ENCODE measurements at places on chromosomes 16 and 17. TPM values are rescaled to one million over a fixed set of nuclear protein-coding genes. Genes with fewer than 3 reads are reported as not detected.

- H3K4me1 ChIP-seq, result peaks cover 11% of the 10 kb centered on the region
- no peak overlapping the region for H3K4me3 ChIP-seq
- H3K27ac ChIP-seq, result no peak overlapping the region
- peaks cover 12% of the 10 kb centered on the region for H3K27me3 ChIP-seq
- peaks cover 4% of the 10 kb centered on the region for H3K36me3 ChIP-seq
- DNase-seq, result no peak
Measured at GRCh38 chr16:3738128-3738527, 20.8 kb upstream of the TRAP1 start.

GRCh38 chr17:29514792-29515191 is 52.0 kb downstream of the ABHD15 start:
- no peak for DNase-seq
- no peak overlapping the region for H3K4me3 ChIP-seq
- H3K4me1 ChIP-seq, result no peaks in the 10 kb centered on the region
- no peaks in the 10 kb centered on the region for H3K36me3 ChIP-seq
- H3K27me3 ChIP-seq, result peaks cover 1% of the 10 kb centered on the region

DNA sequence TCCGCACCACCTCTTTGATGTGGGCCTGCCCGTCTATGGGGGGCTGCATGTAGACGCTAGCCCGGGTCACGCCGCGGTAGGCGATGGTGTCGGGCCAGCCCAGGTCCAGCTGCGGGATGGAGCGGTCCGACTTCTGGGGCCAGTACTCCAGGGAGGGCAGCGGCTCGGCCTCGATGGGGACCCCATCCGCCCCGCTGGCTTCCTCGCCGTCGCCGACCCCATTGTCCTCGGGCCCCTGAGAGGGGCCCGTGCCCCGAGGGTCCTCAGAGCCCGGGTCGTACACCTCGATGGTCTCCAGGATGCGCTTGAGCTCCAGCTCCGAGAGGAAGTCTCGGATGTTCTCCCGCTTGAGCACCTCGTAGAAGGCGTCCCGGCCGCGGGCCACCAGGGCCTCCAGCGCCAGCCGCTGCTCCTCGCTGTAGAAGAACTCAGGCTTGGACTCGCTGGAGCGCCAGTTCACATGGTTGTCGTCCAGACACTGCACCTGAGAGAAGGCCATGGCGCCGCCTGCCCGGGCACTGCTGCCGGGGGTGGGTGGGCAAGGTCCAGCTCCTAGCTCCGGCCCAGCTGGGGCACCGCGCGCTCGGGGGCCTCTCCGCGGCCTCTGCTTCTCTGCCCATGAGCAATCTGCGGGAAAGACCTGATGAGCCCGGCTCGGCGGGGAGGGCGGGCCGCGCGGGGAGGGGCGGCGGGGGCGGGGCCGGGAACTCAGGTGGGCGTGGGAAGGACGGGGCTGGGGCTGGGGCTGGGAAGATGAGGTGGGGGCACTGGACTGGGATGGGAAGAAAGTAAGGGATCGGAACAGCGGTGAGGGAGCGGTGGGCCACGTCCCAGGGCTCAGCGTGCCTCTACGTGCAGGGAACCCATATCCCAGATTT is 782 bp downstream of the FAM83G start:
- peaks cover 2% of the 10 kb centered on the region for H3K27me3 ChIP-seq
- no peak overlapping the region for H3K27ac ChIP-seq
- H3K4me1 ChIP-seq, result no peaks in the 10 kb centered on the region
- no peak for DNase-seq
- H3K36me3 ChIP-seq, result no peaks in the 10 kb centered on the region

DNA sequence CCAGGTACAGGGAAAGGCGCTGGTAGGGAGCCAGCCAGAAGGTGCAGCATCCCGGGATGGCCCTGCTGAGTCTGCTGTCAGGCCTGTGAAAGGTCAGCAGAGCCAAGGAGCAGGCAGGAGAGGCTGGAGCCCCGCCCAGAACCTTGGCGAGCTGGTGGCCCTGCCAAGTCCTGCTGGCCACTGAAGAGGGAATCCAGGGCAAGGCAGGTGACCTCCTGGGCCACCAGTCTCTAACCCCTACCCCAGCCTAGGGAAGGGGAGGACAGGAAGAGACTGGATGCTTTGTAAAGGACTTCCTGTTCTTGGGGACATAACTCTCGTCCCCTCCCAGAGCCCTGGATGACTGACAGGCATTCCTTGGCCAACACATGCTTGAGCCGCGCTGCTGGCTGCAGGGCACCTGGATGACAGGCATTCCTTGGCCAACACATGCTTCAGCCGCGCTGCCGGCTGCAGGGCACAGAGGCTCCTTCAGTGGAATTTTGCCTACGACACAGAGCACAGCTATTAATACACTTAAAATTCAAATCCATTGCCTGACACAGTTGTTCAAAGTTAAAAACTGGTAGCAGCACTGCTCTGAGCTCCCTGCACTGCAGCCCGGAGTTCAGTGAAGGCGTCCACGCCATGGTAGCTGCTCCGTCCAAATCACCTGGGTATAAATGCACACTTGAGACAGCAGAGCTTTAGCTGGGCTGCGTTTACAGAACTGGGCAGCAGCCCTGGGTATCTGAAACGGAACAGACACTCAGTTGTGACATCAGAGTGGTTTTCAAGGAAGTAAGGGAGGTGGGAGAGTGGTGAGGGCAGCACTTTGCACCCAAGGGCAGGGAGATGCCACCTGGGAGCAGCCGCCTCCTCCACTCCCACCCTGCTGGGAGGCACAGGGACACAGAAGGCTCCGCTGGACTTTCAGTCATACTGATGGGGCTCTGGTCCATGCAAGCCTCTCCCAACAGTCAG is 2.0 kb upstream of the BRICD5 start:
- H3K36me3 ChIP-seq, result no peaks in the 10 kb centered on the region
- peak overlapping the region; percentile 28 for H3K27ac ChIP-seq
- H3K4me1 ChIP-seq, result peaks cover 12% of the 10 kb centered on the region
- peaks cover 11% of the 10 kb centered on the region for H3K27me3 ChIP-seq
- H3K4me3 ChIP-seq, result peak overlapping the region; percentile 83

GRCh38 chr16:8720080-8720966 is 45.9 kb downstream of the ABAT start:
- H3K36me3 ChIP-seq, result no peaks in the 10 kb centered on the region
- H3K4me1 ChIP-seq, result peaks cover 7% of the 10 kb centered on the region
- H3K27ac ChIP-seq, result no peak overlapping the region
- peak; percentile 77 for DNase-seq
- no peak overlapping the region for H3K4me3 ChIP-seq
- peaks cover 4% of the 10 kb centered on the region for H3K27me3 ChIP-seq

DNA sequence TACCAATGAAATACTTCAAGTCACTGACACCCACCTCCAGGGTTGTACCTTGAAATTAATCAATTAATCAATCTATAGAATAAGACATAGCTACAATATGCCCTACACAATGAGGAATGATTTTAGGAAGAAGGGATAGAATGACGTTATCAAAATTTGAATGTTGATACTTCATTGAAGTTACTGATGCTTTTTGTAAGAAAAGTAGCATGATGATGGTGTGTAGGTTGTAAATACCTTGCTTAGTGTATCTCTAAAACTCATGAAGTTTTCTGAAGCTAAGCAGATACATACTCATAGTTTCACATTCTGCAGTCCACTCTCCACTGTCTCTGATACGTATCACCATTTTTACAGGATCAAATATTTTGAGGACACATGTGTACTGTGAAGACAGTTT is 670.4 kb upstream of the GOT2 start:
- peaks cover 3% of the 10 kb centered on the region for H3K27me3 ChIP-seq
- H3K4me1 ChIP-seq, result no peaks in the 10 kb centered on the region
- DNase-seq, result no peak
- no peak overlapping the region for H3K27ac ChIP-seq
- H3K4me3 ChIP-seq, result no peak overlapping the region

DNA sequence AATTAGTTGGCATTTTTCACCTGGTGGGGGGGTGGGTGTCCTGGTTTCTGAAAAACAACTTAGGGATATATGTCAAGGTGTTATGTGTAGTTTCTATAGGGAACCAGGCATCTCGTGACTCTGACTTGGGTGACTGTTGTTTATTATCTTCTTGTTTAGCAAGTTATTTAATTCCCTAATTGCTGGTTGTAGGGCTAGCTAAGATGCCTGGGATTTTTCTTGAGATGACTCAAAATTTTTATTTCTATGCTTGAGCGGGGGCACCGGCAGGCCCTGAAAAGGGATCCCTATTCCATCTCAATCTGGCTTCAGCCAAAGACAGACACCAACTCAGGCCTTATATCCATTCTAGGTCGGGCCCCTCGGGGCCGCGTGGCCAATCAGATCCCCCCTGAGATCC is 3.2 kb downstream of the DPH1 start:
- no peaks in the 10 kb centered on the region for H3K36me3 ChIP-seq
- no peaks in the 10 kb centered on the region for H3K27me3 ChIP-seq
- no peak for DNase-seq
- H3K4me1 ChIP-seq, result peaks cover 16% of the 10 kb centered on the region
- H3K4me3 ChIP-seq, result no peak overlapping the region

Gene CORO6
- 1.4 TPM for total RNA-seq

Gene PRPF8
- total RNA-seq, result 297 TPM

Gene CALCOCO2
- total RNA-seq, result 142 TPM
